Caki2 (cell line): ENCODE measurements at places on chromosomes 4 and X.

- DNase-seq, result peak; percentile 63
These were observed 23.8 kb downstream of the NUDT6 start for GRCh38 chr4:122898370-122899150.

GRCh38 chr4:148044912-148045352, 313.0 kb downstream of the ARHGAP10 start:
- no peak for DNase-seq

- no peak for DNase-seq
These were observed 279.1 kb upstream of the NRK start for GRCh38 chrX:105543283-105543682.

- DNase-seq, result no peak
These were observed 21.3 kb downstream of the NOCT start for GRCh38 chr4:139036885-139037284.

GRCh38 chrX:45807572-45808425, 607.1 kb upstream of the DIPK2B start:
- peak; percentile 63 for DNase-seq

- no peak for DNase-seq
These were observed 135.9 kb downstream of the CPE start for GRCh38 chr4:165514739-165515138.

- DNase-seq, result peak; percentile 19
These were observed 8.1 kb upstream of the GPR119 start for GRCh38 chrX:130393451-130394074.

DNA sequence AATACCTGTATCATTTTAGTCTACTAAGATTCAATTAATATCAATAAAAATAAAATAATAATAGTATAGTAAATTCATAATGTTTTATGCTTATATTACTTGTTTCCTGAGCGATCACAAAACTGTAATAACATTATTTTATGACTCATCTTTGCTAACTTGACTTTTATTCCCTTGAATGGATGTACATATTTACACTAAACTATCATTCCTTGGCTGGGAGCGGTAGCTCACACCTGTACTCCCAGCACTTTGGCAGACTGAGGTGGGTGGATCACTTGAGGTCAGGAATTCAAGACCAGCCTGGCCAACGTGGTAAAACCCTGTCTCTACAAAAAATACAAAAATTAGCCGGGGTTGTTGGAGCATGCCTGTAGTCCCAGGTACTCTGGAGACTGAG, 104.0 kb upstream of the SLC34A2 start:
- no peak for DNase-seq

DNA sequence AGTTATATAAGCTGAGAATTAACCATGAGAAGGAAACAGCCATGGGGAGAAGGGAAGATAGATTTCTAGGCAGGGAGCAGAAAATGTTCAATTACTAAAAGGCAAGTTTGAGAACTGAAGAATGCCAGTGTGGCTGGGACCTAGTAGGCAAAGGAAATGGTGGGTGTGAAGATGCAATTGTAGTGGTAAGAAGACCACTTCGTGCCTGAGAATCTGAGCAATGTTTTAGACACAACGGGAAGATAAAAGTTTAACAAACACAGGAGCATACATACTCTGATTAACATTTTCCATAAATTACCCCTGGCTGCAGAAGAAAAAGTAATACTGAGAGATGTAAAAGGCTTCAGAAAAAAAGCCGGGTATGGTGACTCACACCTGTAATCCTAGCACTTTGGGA, 18.1 kb upstream of the MMRN1 start:
- DNase-seq, result no peak
